ENCODE measurements at places on chromosomes 3 and 15. TPM values are rescaled to one million over a fixed set of nuclear protein-coding genes. Genes with fewer than 3 reads are reported as not detected.

DNA sequence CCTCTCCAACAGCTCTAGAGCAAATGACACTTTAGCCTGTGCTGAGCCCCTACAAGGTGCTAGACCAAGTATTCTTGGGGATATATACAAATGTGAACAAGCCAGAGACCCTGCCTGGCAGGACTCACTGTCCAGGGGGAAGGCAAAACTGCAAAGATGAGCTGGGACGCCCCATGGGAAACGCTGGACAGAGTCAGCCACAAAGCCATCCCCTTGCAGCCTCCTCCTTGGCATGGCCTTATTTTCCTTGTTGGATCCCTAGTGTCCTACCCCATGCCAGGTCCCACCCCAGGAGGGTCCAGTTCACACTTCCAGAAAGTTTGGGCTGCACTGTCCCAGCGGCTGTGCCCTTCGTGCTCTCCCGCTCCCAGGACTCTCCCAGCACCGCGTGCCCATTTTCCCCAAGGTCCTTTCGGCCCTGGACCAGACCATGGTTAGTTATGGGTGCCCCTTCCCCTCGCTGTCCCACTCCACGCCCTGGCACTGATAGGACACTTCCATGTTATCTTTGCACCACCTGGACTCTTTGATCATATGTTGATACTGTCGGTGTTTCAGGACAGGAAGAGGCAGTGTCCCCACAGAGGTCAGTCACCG lies 5.8 kb upstream of the NRROS start:
- no peak for DNase-seq

DNA sequence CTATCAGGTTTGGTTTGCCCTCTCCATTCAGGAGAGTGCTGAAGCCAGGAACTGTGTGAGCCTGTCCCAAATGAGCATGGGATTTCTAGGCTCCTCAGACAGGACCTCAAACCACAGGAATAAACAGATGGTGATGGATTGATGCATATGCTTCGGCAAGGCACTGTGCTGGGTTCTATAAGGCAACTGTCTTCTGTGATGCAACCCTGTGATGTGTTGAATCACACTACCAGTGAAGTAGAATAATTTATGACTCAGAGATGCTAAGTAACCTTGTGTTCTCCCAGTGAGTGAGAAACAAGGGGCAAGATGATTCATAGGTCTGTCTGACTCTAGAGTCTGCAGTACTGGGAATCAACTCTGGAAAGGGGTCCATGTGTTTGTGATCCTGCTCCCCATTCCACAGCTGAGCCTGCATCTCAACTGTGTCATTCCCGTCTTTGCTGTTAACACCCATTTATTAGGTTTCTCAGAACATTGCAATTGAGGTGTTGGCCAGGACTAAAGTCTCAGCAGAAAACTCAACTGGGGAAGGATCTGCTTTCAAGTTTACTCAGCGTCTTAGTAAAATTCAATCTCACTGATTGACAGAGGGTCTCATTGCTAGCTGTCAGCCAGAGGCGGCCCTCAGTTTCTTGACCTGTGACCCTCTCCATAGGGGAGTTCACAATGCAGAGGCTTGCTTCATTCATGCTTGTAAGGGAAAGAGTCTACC lies 510.1 kb upstream of the CFAP20DC start:
- peak; percentile 74 for DNase-seq

DNA sequence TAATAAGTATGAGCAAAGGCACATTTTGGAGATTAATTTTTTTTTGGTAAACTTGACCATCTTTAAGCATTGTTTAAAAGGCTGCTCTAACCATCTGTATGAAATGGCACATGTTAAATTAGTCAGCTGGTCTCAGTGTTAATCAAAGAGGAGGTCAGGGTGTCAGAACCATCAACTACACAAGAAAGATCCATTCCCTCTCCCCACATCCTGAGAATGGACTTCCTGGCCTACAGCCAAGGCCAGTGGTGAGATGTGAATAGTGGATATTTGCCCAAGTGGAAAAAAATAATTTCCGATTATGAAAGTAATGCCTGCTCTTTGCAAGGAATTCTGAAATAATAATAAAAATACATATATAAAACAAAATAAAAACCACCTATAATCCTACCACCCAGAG lies 641.7 kb downstream of the NR2F2 start:
- DNase-seq: no peak

DNA sequence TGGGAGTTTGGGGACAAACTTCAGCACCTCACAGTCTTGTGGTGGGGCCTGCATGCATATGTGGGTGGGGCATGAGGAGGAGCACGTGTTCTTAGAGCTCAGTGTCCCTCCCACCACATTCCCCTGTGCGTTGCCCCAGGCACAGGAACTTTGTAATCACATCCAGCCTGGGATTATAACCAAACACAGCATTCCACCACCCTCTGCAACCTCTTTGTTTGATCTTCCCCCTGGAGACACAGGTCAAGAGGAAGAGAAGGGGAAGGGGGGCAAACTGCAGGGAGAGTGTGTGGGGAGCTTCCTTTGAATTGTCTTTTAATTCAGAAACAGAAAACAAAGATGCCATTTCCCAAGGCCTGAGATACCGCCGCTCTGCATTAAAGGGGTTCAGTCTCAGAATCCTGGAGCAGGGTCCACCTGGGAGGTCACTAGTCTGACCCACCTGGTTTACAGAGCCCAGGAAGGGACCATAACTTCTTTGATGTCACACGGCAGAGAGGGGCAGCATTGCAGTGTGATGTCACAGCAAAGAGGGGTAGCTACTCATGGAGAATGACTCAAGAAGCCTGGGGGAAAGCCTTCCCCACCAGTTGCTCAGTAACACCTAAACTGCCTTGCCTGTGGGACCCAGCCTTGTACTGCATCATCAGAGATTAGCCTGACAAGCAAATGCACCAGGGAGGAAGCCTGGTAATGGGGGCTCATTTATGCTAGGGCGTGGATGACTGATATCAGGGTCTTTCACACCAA lies 106.3 kb upstream of the RNU6-1 start:
- DNase-seq: no peak

DNA sequence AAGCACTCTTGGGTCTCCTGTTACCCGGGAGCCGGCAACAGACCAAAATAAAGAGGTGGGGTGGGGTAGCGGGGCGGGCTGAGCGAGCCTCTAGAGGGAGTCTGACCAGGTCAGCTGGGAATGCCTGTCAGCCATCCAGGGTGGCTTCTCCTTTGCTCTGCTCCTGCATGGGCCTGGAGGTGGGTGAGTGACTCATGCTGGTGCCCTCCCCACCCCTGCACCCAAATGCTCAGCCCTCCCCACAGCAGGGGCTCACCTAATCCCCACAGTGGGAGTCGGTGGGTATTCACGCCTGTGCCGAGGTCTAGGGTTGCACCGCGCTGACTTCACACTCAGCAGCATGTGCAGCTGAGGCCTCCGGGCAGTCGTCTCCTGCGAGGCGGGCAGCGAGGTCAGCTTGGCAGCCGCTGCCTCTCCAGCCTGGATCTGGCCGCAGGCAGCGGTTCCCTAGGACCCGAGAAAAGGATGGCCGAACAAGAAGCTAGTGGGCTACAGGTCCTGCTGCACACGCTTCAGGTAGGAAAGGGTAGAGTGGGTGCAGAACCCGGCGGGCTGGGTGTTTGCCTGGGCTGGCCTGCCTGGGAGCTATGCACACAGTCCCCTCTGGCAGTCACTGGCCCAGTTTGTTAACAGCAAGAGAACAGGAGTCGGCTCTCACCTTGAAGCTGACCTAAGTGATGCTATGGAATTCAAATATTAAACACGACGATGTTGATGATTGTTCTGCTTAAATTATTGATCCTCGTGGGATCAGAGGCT lies at the start of gene AGBL1:
TSS of gene AGBL1 (plus strand) at position 364 of the 759 bp plus-strand sequence.
- no peak for DNase-seq

- no peak for DNase-seq
Observed at GRCh38 chr3:25438791-25439555, 10.9 kb downstream of the RARB start.

GRCh38 chr15:39358441-39359041 lies 222.3 kb upstream of the THBS1 start:
- DNase-seq: no peak

The SHC4 gene
- 10.9 TPM for total RNA-seq

GRCh38 chr3:176953106-176954060 lies 243.9 kb downstream of the TBL1XR1 start:
- no peak for DNase-seq

- no peak for DNase-seq
Observed at GRCh38 chr3:149449182-149449581, 25.3 kb upstream of the TM4SF4 start.

The DISP2 gene
- total RNA-seq: 1.0 TPM

The FES gene
- 0.59 TPM for total RNA-seq

The FBN1 gene
- 9.9 TPM for total RNA-seq

DNA sequence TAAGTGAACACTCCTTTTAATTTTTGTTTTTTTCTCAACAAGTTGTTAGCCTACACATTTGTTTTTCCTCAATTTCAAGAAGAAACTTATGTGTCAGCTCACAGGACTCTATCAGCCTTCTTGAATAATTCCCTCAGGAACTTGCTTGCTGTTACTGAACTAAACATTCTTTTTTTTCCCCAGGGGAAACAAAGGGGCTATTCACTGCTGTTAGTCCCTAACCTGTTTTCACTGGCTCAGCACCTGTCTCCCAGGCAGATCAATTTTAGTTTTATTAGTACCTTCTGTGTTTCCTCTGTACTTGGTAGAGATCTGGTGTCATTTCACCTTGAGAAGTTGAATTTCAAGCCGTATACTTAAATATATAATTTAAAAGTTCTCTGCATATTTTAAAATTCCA lies 644.6 kb downstream of the CADM2 start:
- no peak for DNase-seq

GRCh38 chr15:49062900-49063299 lies 16.7 kb upstream of the SECISBP2L start:
- no peak for DNase-seq

GRCh38 chr3:69282181-69282580 lies 103.7 kb downstream of the FRMD4B start:
- no peak for DNase-seq

DNA sequence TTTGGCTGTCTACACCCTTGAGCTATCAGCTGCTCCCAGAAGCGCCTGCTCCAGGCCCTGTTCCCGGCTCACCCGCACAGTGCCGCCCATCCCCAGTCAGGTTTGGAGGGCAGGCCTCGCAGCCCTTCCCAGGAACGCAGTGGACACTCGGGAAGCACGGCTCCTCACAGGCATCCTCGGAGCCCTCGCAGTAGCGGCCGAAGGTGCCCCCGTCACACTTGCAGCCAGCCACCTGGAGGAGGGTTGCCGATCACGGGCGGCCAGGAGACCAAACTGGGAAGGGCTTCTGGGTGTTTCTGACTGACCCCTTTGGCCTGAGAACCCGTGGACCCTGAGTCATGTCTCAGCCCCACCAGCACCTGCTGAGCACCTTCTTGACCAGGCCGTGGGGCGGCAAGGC lies 33.4 kb downstream of the MUC20 start:
- DNase-seq: no peak

DNA sequence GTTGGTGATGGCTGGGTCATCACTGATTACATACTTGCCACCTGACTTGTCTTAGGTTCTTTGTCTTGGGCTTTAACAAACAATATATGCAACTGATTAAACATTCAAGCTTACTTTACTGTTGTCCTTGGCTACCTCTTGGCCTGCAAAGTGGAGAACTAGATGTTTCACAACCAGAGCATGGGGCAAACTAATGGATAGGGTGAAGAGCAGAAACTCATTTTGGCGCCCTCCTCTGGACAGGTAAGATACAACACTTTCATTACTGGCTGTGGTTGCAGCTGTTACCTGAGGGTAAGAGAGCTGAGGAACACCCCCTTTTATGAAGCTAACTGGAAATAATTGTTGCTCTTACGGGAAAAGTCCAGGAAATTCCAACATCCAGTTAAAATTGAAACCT lies 262.1 kb downstream of the NAALADL2 start:
- DNase-seq: no peak

The RGMA gene
- 0.42 TPM for total RNA-seq

DNA sequence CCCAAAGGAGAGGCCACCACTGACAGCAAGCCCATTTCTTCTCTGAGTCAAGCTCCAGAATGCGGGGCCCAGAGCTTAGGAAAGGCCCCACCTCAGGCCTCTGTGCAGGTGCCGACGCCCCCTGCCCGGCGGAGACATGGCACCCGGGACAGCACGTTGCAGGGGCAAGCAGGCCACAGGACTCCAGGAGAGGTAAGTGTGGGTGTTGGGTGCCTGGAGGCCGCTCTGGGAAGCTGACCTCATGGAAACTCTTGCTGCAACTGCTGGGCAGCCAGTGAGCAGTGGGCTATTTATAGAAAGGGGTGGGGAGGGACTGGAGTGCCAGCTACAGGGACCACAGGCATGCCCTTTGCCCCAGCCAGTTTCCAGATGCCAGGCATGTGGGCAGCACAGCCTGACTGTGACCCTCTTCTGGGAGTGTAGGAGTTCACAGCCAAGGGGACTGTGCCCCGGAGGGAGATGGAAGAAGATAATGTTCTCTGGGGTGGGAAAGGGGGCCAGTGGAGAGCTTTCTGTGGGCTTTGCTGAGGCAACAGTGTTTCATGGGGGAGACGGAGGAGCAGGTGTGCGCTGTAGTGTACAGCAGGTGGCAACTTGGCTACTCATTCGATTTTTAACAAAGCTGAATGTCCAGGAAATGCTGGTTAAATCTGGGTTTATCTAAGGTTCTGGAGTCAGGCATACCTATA lies 23.7 kb downstream of the ALPK3 start:
- no peak for DNase-seq

- DNase-seq: no peak
Observed at GRCh38 chr3:146625186-146625775, 20.1 kb upstream of the PLSCR5 start.

The SSR3 gene
- 276 TPM for total RNA-seq

DNA sequence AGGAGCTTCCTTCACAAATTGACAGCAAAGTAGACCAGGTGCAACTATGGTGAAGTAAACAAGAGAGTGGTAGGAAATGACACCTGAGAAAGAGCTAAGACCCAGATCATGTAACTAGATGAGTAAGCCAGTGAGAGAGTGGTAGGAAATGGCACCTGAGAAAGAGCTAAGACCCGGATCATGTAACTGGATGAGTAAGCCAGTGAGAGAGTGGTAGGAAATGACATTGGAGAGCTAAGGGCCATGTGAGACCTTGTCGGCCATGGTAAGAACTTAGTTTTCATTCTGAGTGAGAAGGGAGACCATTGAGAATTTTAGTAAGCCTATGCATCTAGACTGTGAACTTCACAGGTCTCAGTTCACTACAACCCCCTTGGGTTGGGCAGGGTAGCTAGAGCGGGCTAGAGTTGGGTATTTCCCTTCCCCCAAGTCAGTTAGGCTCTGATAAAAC lies 5.4 kb upstream of the SENP7 start:
- no peak for DNase-seq

DNA sequence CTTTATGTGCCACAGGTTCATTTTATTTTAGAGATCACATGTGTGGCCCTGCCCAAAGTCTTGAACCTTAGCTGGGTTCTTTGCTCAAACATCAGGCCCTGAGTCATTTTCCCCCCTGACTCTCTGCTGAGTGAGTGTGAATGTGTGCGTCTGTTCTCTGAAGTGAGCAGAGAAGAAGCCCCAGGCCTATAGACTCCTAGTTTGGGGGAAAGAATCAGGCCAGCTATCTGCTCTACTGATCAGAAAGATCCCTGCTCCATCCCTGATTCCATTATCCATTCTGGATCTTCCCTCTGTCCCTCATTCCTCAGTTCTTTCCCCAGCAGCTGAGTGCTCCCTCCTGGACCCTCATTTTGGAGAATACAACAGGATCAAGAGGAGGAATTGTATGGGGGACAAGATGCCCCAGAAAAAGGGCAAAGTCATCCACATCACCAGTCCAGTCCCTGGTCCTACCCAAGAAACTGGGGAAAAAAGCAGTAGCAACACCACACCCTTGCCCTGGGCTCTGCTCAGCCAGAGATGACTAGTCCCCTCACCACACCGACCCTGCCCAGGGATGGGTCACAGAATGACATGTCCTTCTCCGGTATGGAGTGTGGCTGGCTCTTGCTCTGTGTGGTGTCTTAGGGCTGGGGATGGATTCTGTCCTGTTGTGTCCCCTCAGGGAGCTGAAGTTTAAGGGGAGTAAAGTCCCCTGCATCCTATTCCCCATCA lies 3.2 kb downstream of the DUOX1 start:
- DNase-seq: no peak
